Stimulated activated CD4-positive, alpha-beta T cell treated with anti-CD3 and anti-CD28 coated beads, TNF-alpha, amount 100 ng/mL, for 4 hours (primary cell): ENCODE measurements at places on chromosomes 7 and 10.

GRCh38 chr7:157684157-157684908 lies 347.5 kb downstream of the DNAJB6 start:
- DNase-seq: no peak

DNA sequence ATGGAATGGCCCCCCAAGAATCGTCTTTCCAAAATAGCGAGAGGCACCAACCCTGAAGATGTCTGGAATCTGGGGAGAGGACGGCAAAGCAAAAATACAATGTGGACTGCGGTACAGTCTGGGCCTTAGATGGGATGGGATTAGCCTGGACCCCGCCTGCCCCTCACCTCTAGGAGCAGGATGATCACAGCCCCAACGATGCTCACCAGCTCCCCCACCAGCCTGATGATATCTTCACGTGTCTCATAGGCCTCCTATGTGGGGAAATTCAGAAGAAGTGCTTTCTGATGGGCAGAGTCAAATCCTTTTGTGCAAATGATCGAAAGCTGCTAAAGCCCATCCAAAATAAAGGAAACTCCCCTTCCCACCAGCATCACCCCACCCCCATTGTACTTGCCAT lies 18.2 kb downstream of the TRPV5 start:
- no peak for DNase-seq

DNA sequence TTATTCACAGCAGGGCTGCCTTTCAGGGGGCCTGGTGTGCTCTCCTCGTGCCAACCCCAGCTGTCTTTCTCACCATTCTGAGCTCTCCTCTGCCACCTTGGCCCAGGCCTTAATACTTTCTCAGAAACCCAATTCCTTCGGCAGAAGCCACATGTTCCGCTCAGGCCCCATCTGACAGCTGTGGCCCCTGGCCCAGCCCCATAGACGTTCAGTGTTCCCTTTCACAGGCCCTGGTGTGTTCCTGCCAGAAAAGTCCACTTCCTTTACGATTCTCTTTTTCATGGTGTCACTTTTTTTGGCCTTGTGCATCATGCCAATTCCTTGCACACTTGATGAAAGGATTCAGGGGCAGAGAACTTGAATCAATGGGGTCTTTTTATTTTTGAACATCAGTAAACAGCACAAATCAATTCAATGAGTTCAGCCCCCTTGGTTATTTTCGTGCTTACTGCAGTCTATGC lies 15.9 kb upstream of the GPNMB start:
- no peak for DNase-seq

GRCh38 chr10:77666821-77667220 lies 29.2 kb upstream of the KCNMA1 start:
- DNase-seq: no peak

- DNase-seq: no peak
Measured at GRCh38 chr10:51273574-51273973, 199.3 kb downstream of the PRKG1 start.

DNA sequence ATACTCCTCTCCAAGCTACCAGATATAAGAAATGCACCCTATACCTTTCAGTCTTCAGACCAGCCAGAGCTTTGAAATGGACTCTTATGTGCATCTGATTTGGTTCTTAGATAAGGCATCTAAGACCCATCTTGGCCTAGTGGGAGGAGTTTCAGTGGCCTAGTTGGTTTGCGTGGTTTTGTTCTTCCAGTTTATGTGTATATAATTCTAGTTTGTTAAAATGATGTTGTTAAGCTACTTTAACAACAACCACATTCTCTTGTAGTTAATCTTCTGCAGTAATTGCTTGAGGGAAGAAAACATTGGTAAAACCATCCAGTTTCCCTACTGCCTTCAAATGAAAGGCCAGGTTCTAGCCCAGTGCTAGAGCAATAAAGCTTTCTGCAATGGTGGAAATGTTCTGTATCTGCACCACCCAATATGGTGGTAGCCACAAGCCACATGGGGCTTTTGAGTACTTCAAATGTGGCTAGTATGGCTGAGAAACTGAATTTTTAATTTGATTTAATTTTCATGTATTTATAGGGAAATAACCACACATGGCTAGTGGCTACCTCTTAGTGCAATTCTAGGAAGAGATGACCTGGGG lies 66.3 kb downstream of the KLHDC10 start:
- no peak for DNase-seq

- no peak for DNase-seq
Measured at GRCh38 chr10:132229834-132230556, 43.2 kb downstream of the DPYSL4 start.

GRCh38 chr7:17558558-17559332 lies 260.3 kb downstream of the AHR start:
- DNase-seq: no peak

DNA sequence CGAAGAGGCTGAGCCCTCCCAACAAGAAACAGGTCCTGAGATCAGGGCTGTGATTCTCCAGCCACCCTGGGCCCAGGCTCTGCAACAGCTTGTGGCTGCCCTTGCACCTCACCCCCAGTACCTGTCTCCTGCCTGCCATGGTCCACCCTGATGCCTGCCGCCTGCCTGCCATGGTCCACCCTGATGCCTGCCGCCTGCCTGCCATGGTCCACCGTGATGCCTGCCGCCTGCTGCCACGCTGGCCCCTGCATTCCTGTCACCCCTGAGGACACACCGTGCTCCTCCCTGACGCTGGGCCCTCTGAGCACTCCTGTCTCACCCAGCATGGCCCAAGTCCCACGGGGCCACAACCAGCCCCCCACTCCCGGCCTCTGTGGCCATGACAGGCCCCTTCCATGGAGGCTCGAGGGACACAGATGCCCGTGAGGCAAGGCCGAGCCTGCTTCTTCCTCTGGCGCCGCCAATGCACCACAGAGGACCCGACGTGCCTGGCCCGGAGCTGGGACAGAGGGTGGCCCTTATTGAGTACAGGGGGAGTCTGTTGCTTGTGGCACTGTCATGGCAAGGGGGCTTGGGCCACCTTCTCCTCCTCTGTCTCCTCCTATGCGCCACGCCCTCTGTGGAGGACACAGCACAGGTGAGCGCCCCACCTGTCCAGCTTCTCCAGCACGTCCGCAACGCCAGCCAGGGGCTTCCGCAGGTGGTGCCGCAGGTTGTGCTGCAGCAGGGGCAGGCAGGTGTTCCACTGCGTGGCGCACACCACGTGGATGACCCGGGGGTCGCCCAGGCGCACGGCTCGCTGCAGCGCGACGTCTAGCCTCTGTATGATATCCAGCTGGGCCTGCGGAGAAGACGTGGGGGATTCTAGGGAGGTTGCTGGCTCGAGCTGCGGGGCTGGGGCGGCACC lies 18.1 kb downstream of the CFAP46 start:
- DNase-seq: no peak

DNA sequence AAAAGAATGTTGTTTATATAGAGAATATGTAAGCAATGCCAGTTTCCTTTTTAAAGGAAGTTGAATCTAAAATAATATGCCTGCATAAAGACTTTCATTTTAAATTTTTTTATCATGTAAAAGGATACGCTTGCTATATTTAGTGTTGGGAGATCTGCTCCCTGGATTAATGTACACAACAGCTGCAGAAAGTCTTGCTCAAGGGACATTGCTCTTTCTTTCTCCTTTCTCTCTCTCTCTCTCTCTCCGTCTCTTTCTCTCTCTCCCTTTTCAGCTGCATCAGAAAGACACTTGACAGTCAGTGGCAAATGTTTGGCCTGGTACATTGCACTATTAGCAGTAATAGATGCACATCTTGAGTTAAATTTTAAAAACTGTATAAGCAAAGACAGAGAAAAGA lies 739 bp downstream of the MYPN start:
- DNase-seq: no peak

DNA sequence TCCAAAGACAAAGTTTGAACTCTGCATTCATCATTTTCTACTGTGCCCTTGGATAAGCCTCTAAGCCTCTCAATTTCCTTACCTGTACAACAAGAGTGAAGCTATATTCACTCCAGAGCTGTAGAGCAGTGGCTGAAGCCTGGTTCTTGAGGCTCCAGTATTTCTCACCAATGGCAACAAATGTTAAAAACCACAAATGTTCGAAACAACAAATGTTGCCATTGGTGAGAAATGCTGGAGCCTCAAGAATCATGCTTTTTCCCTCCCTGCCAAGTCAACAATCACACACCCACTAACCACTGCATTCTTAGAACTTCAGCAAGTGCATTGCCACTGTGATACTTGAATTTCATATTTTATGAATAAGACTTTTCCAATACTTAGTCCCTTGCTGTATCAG lies 237.9 kb downstream of the TMEM26 start:
- DNase-seq: no peak

GRCh38 chr7:52877240-52877639 lies 158.2 kb upstream of the POM121L12 start:
- no peak for DNase-seq

GRCh38 chr10:114166043-114166442 lies 8.0 kb downstream of the CCDC186 start:
- no peak for DNase-seq

DNA sequence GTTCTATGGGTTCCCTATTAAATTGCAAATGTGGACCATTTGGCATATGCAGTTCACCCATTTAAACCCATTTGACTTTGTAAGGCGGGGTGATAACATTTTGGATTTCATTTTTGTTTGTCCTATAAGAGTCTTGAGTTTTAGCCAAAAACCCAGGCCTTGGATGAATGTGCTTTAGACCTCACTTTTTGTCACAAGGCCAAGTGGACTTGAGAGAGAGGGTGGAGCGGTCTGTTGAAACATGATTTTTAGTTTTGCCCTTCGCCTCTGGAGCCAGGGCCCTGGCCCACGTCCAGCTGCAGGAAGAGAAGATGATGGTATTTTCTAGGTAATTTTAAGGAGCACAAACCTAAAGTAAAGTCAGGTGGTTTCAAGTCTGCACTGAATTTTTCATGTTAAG lies 260.1 kb downstream of the SLC25A13 start:
- no peak for DNase-seq

GRCh38 chr10:93954299-93954698 lies 39.4 kb upstream of the PLCE1 start:
- DNase-seq: no peak
